ENCODE measurements at places on chromosomes 1 and 21. TPM values are rescaled to one million over a fixed set of nuclear protein-coding genes. Genes with fewer than 3 reads are reported as not detected.

SAMSN1 gene
- 3.1 TPM for polyA plus RNA-seq

ATP1A2 gene
- 3.7 TPM for polyA plus RNA-seq

DNA sequence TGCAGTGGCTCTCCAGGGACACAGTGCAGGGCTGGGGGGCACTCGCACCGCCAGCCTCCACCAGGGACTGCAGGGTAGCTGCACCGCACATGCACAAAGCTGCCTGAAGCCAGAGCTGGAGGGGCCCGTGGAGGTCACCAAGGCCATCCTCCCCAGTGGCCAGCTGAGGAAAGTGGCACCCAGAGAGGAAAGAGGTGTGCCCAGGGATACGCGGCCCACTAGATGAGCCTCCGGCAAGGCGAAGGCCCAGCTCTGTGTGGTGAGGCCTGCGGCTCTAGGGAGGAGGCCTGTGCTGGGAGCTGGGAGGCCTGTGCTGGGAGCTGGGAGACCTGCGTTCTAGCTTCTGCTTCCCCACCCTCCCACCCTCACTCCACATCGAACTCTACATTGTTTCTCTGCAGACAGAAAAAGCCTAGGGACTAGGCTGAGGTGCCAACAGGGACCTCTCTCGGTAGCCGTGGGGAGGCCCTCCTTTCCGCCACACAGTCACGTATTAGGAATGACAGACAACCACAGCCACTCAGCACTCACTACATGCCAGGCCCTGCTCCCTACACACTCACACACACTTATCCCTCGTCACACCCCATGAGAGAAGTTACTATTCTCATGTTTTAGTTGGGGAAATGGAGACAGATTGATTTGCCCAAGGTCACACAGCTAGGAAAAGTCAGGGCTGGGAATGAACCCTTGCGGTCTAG, 921 bp upstream of the ASCL5 start:
- DNase-seq = no peak

S100A2 gene
- polyA plus RNA-seq = 7.5 TPM

GRCh38 chr21:44513389-44514217, 26.4 kb downstream of the KRTAP10-1 start:
- no peak for DNase-seq

- no peak for DNase-seq
Observed at GRCh38 chr1:75613916-75614315, 3.0 kb upstream of the SLC44A5 start.

Measured in right renal pelvis (tissue), 4 donors.